Mesothelial cell of epicardium (in vitro differentiated cells): ENCODE measurements at places on chromosomes 7 and 10. TPM values are rescaled to one million over a fixed set of nuclear protein-coding genes. Genes with fewer than 3 reads are reported as not detected.

- DNase-seq, result no peak
Measured at GRCh38 chr10:12420530-12421120, 71.3 kb downstream of the CAMK1D start.

MYOZ1 gene
- total RNA-seq, result 1.4 to 2.1 TPM (median 1.7 TPM) in 3 replicates

CDC14C gene
- total RNA-seq, result 0.07 to 0.11 TPM in 2 of 3 replicates, not detected in the other

DNA sequence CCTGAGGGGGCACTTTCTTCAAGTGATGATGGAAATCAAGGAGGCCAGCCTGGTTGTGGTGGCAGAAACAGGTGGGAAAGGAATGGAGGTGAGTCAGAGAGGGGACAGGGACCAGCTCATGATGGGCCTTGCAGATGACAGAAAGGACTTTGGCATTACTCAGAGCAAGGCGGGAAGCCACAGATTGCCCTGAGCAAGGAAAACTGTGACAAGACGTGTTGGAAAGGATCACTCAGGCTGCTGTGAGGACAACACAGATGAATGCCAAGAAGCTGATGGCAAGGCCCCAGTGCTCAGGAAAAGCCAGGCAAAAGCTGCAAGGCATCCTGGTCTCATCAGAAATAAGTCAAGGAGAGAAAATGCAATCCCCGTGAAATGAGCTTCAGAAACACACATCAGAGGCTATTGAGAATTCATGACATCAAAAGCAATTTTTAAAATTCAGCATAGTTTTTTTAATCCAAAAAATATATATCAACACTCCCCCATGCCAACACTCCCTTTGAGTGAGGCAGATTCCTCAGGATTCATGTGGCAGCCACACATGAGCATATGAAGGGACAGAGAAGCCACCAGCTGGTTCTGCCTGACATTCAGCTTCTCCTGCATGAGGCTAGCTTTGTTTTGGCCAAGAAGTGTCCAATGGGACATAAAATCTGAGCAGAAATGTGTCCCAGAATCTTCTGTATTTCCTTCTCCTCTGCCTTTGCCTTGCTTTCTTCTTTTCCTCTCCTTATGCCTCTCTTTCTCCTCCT, 244.5 kb upstream of the MYO3A start:
- DNase-seq, result no peak

BAIAP2L1 gene
- total RNA-seq, result 27.2 to 31.0 TPM (median 30.0 TPM) in 3 replicates

- no peak for DNase-seq
Measured at GRCh38 chr7:102836977-102837376, 75.8 kb upstream of the LRRC17 start.

TBXAS1 gene
- total RNA-seq, result 3.1 to 4.7 TPM (median 3.9 TPM) in 3 replicates

- DNase-seq, result no peak
Measured at GRCh38 chr7:4706384-4707216, 24.5 kb downstream of the FOXK1 start.

DNA sequence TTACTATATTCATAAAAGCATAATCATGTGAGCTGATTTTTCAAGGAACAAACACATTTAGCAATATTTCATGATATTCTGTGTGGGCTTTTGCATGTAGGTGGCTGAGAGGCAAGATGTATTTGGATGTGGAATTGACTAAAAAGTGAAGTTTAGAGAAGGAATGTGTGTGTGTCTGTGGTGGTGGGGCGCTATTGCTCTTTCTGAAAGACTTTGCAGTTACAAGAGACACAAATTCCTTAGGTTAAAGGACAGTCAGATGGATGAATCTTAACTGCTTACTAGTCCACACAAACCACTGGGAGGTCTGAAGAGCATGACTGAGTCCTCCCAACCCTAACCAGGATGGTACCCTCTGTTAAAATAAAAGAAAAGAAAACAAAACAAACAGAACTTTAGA, 200.1 kb downstream of the SDHAF3 start:
- DNase-seq, result no peak

LDB3 gene
- total RNA-seq, result 0.14 to 0.44 TPM (median 0.22 TPM) in 3 replicates

GRCh38 chr7:71229148-71229547, 97.2 kb downstream of the GALNT17 start:
- no peak for DNase-seq

ZNF485 gene
- total RNA-seq, result 6.1 to 7.3 TPM (median 6.7 TPM) in 3 replicates

DNA sequence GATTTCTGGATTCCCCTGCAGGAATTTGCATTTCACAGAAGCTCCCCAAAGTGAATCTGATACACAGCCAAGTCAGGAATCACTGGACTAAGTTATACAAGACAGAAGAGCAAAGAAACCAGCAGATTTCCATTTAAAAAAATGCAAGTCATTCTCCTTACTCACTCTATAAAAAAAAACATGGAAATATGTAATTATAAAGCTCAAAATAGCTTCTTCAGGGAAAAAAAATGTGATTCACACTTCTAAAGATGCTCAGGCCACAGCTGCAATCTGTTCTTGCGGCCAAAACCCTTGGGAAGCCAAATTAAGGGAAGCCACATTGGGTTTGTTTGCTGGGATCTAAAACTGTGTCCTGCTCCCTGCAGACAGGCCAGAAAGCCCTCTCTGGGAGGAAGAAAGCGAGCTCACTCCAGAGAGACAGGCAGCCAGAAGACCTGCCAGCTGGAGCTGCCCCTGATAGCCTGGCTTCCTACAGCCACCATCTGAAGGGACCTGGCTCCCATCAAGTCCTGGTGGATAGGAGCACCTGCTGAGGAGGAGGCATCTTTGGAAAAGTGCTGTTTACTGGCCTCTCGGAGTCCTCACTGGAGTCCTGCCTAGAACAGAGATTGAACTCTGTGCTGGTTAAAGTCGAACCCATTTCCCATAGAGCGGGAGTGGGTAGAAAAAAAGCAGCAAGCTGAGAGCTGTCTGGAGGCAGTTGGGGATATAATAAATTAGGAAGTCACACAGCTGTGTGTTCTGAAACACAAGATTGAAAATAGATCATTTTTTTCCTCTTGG, 359.2 kb upstream of the AOAH start:
- no peak for DNase-seq

DRGX gene
- total RNA-seq, result not detected in 3 replicates

DNA sequence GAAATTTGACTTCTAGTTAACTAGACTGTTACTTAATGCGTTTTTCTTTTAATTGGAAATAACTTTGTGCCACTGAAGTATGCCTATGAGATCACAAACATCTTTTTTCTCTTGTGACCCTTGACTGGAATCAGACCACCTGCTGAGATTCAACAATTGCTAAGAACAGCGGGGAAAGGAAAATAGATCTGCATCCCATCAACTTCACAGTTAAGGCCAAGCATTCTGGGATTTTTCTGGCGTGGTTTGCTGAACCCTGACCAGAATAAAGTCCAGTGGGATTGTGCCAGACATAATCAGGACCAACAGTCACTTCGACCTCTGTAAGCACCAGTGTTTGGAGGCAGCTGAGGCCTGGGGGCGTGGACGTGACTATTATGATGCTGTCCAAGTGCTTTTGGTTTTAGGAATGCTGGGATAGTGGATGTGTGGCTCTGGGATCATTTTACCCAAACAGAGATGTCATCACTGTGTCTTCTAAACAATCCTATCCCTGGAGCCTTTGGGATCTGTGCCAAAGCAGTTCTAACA, 373.3 kb upstream of the PRKCQ start:
- DNase-seq, result no peak

DNA sequence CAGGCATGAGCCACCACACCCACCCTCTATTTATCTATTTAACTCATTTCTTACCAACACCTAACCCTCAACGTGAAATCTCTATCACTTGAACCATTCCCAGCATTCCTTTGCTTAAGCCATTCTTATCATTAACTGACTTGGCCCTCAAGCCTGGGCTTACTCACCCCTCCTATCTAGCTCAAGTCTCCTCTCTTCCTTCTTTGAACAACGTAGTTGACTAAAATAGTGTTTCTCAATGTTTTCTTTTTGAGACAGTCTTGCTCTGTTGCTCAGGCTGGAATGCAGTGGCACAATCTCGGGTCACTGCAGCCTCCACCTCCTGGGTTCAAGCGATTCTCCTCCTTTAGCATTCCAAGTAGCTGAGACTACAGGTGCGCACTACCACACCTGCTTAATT, 7.0 kb downstream of the ANXA7 start:
- no peak for DNase-seq
